Effector memory CD4-positive, alpha-beta T cell (primary cell): ENCODE measurements at places on chromosomes 3 and 15.

GRCh38 chr15:81504170-81504905 lies 130.3 kb upstream of the TMC3 start:
- DNase-seq: no peak

DNA sequence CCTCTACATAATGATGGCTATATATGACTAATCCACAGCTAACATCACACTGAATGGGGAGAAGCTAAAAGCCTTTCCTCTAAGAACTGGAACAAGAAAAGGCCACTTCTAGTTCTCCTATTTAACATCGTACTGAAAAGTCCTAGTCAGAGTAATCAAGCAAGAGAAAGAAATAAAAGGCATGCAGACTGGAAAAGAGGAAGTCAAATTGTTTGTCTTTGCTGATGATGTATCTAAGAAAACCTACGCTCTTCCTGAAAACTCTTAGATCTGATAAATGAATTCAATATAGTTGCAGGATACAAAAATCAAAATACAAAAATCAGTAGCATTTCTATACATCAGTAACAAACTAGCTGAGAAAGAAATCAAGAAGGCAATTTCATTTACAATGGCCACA lies 116.9 kb downstream of the TP63 start:
- DNase-seq: no peak

DNA sequence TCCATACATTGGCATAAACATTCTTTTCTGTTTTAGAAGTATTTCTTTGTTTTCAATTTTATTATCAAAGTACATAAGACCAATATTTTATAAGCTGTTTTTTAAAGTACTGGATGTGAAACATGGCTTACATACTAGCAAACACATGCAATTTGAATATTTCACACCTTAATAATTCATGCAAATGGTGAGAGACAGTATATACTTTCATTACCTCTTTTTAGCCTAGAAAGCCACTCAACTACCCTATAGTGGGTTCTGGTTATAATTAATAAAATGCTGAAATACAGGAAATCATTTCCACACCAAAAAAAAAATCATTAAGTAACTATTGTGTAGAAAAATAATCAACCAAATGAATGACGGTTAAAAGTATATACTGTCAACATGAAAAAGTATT lies 38.5 kb upstream of the MELTF start:
- no peak for DNase-seq

DNA sequence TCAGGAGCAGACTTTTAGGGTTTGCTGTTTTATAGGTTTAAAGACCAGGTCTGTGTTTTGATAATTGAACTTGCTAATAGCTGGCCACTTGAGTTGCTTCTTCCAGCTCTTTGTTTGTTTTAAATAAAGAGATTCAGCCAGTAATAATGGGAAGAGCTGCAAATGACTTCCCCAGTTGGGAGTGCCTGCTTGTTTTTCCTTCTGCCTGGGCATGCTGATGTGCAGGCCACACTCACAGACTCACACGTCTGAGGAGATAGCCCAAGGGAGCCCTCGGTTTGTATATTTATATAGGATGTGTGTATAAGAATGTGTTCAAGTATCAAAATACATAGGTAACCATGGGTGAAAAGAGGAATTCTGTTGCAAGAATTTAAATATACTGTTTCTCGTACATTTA lies 78.2 kb upstream of the BOC start:
- no peak for DNase-seq

- peak; percentile 27 for DNase-seq
Observed at GRCh38 chr15:80455668-80456442, 51.7 kb downstream of the ARNT2 start.

- no peak for DNase-seq
Observed at GRCh38 chr15:43199945-43200488, 14.8 kb downstream of the CCNDBP1 start.

DNA sequence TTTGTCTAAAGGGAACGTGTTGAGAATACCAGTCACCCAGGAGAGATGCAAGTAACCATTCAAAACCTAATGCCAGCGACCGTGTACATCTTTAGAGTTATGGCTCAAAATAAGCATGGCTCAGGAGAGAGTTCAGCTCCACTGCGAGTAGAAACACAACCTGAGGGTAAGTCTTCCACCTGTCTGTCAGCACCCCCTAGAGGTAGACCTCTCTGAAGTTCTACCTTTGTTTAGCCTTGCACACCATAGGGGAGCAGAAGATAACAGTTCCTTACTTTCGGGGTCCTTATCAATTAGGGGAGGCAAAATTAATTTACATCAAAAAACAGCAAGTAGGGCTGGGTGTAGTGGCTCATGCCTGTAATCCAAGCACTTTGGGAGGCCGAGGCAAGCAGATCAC lies 124.4 kb downstream of the HCN4 start:
- no peak for DNase-seq

DNA sequence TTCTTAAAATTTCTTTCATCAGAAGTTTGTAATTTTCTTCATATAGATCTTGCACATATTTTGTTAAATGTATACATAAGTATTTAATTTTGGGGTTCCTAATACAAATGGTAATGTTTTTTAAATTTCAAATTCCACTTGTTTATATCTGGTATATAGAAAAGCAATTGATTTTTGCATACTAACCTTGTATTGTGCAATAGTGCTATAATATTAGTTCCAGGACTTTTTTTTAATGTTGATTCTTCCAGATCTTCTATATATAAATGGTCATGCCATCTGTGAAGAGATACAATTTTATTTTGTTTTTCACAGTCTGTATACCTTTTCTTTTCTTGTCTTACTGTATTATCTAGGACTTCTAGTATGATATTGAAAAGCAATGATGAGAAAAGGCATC lies 665.0 kb downstream of the OTOL1 start:
- DNase-seq: no peak

- no peak for DNase-seq
Observed at GRCh38 chr3:61139686-61140085, 111.6 kb downstream of the FHIT start.

DNA sequence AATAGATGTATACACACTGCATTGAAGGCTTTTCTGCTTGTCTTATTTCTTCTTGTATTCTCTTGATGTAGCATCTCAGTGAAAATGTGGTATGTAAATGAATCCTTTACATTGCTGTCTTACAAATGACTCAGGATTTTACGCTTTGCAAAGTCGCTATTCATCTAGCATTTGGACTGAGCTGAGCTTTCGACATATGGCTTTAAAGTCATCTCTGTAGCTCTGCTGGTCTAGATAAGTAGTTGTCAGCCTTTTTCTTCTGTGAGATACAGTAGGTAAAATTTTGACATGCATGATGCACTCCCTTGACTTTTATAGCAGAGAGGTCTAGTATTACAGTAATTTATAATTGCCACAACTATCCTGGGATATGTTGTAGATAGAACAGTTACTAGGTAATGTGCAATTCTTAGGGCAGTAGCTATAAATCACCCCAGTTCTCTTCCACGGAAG lies 16.8 kb downstream of the MEF2A start:
- no peak for DNase-seq

- no peak for DNase-seq
Observed at GRCh38 chr3:189563853-189564563, 67.2 kb upstream of the TP63 start.

DNA sequence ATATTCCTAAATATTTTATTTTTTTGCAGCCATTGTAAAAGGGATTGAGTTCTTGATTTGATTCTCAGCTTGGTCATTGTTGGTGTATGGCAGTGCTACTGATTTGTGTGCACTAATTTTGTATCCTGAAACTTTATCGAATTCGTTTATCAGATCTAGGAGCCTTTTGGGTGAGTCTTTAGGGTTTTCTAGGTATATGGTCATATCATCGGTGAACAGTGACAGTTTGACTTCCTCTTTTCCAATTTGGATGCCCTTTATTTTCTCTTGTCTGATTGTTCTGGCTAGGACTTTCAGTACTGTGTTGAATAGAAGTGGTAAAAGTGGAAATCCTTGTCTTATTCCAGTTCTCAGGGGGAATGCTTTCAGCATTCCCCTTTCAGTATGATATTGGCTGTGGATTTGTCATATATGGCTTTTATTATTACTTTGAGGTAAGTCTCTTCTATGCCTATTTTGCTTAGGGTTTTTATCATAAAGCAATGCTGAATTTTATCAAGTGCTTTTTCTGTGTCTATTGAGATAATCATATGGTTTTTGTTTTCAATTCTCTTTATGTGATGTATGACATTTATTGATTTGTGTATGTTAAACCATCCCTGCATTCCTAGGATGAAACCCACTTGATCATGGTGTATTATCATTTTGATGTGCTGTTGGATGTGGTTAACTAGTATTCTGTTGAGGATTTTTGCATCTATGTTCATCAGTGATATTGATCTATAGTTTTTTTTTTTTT lies 11.4 kb upstream of the SLC9A9 start:
- DNase-seq: no peak

GRCh38 chr15:25830844-25831451 lies 32.2 kb downstream of the ATP10A start:
- no peak for DNase-seq

- no peak for DNase-seq
Observed at GRCh38 chr3:127121885-127122284, 71.0 kb upstream of the PRR23E start.

DNA sequence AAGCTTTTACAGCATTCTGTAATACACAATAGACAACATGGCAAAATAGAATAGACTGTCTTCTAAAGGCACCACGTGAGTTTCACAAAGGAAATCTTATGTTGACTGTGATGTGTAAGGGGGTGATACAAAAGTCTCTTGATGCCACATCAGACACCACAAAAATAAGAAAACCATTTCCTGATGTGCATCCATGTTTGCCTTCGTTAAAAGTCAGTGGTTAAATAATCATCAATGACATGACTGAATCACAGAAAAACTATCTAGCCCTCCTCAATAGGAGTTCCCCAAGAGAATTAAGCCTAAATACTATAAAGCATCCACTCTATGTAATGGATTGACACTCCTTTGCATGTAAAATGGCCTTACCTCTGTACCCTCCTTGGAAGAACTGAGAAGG lies 198.6 kb upstream of the SLC2A2 start:
- DNase-seq: no peak

- no peak for DNase-seq
Observed at GRCh38 chr15:63277893-63278456, 570 bp downstream of the APH1B start.

DNA sequence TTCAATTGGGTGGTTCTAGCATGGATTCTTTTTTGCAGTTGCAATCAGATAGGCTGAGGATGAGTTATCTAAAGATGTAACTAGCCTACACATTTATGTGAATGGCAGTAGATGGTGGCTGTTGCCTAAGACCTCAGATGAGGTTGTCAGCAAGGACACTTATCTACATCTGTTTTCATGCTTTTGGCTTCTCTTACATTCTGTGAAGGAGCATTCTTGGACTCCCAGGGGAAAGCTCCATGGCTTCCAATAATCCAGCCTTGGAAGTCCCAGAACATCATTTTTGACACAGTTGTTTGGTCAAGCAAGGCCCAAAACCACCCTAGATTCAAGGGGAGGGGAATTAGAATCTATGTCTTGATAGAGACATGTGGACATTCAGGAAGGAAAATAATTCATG lies 332.2 kb upstream of the RBMS3 start:
- no peak for DNase-seq
